ENCODE measurements at places on chromosomes 5 and 9.

DNA sequence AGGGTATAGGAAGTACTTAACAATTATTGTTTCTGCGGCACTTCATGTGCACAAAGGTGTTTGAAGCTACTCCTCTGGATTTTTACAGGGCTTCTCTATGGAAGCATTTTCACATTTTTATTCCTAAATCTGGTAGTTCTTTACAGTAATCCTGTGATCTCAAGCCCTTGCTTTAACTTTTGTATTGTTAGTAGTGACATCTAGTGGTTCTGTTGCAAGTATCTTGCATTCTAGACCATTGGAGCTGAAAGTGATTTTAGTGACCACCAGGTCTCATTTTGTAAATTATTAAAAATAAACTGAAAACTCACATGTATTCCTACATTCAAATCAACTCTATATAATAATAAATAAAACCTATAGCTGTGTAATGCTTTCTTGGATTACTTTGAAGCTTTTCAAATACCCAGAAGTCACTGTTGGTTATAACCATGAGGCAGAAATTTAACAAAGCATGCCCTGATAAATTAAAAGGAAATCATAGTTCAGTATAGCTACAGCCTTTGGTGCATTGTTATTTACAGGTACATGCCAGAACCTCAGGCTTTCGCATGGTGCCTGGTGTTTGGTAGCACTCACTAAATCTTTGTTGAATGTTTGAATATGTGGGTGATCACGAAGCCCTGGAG, 18.9 kb downstream of the RPS23 start:
- no peak for DNase-seq

DNA sequence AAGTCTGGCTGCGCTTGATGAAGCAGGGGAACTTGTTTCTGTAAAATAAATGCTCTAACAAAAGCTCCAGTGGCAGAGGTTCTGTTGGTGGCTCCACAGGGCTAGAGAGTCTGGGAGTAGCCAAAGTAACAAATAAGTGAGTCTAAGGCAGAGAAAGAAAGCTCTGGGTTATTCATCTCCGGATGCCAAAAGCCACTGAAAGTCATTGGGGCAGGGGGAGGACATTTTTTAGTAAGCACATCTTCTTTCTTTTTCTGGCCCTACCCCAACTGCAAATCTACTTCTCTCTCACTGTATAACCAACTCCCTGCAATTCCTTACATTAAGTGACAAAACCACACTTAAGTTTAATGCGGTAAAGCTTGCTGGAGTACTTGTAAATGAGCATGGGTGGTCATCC, 141.6 kb downstream of the INSYN2B start:
- peak; percentile 34 for DNase-seq

GRCh38 chr9:19033015-19033414, at the start of gene SAXO1:
Gene SAXO1 (minus strand): TSS chr9:19033209. CDS start chr9:19032908, 301 bp downstream.
- no peak for DNase-seq

DNA sequence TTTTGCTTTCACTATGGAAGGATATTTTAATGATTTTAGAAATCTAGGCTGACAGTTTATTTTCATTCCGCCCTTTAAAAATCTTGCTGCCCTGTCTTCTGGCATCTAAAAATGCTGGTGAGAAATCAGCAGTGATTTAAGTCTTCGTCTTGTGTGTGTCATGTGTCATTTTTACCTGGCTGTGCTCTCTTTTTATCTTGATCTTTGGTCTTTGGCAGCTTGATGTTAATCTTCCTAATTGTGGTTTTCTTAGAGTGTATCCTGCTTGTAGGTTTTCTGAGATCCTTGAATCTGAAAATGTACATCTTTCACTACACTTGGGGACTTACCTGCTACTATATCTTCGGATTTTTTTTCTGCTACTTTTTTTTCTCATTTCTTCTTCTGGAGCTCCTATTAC, 11.9 kb upstream of the LPCAT1 start:
- no peak for DNase-seq

DNA sequence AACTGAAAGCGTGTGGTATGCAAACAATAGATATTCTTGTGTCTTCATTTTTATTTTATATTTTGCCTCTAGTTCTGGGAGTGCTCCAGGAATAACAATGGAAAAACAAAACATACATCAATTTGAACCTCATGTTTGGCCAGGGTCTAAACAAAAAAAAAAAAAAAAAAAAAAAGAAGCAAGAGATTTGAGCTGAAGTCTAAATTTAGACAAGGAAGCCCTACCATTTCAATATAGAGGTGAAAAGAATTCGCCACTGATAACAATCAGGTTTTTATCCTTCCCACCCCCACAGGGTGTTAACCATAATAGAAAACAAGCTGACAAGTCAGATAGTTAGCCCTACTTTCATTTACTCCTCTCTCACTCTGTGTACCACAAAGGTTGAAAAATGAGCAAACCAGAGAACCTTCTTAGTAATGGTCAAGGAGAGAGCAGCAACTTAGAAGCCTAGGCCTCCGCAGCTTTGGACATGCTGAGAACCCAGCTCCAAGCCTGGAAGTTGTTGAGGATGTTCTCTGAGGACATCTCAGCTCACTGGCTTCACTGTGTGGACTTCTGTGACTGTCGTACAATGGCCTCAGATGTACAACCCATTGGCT, 118.2 kb upstream of the HMHB1 start:
- DNase-seq, result peak; percentile 24

DNA sequence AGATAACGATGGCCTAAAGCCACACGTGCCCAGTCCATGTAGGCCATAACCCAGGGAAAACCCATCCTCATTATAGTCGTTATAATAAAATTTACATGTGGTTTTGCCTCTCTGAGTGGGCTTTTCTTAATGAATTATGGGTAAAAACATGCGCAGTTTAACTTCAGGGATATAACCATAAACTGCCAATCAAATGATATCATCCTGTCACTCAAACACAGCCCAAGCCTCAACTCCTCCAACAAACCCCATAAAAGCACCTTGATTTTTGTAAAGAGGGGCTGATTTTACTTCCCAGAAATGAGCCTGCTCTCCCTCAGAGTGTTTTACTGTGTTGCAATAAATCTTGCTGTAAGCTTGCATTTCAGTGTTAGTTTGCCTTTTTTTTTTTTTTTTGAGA, 15.8 kb upstream of the SETX start:
- no peak for DNase-seq

DNA sequence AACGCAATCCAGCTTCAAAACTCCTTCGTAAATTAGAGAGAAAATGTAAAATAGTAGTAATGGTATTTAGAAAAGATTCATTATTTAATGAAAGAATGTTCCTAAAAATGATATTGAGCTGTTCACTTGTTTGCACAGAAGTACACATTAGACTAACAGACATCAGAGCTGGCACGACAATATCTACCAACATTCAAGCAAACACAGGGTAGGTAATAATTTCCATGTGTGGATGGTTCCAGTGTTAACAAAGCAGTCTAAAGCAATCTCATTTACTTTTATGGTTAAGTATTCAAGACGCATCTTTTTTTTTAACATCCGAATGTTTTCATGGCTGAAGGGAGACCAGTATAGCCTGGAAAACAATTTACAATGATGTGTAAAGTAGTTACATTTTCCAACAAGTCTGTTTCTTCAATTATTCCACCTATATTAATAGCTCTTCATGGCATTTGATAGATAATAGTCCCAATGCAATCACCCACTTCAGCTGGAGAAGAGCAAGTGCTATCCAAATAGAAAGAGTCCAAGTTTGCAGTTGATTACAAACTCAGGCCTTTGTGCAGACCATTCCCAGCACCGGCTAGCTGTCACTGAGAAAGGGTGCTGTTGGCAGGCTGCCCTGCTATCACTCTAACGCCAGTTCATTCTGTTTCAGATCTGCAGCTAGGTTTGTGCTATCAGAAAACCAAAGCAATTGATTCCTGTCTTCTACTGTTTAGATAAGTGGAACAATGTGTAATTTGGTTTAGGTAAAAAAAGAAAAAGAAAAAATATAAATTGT, 458.8 kb downstream of the DTWD2 start:
- DNase-seq, result no peak

DNA sequence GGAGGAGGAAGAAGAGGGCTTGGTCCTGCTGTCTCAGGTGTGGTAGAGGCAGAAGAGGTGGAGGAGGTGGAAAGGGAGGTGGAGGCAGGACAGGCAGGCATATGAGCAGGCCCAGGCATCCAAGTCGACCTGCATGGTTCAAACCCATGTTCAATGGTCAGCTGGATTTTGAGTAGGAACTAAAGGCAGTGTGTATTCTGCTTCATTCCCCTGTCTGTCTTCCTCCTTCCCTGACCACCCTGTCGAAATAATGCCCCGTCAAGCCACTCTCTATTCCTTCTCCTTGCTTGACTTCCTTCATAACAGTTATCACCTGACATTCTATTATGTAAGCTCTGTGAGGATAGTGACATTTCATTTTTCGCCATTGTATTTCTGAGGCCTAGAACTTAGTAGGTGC, 34.8 kb downstream of the ATP6V0E1 start:
- DNase-seq, result no peak

DNA sequence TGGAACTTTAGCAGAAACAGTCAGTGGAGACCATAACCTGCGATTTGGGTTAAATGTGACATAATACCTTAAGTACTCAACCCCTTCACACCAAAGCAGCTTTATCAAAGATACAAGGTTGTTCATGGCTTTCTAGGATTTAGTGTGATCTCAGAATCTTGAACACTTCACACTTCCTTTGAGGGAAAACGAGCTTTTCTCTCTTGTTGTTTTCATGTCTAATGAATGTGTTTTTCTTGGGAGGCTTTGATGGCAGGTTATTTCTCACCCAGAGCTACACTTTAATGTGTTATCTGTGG, 437.0 kb downstream of the TMEM232 start:
- DNase-seq, result no peak

- no peak for DNase-seq
Measured at GRCh38 chr5:92548346-92548745, 1032.7 kb downstream of the NR2F1-AS1 start.

GRCh38 chr9:130288393-130288792, 22.8 kb downstream of the HMCN2 start:
- no peak for DNase-seq

DNA sequence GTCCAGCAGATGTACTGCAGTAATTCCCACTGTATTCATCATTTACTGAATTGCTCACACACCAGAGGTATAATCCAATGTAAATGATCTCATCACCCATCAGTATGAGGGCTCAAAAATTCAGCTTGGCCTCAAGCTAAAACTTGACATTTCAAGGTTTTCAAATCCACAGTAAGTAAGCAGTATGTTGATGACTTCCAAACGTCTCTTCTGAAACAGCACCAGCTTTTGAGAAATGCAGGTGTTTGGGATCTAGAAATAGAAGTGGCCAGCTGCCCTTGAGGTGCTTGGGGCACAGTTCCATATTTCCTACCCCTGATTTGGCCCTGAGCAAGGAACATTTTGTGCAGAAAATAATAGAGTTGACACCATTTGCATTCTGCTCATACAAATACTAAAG, 388.0 kb upstream of the TUSC1 start:
- DNase-seq, result no peak

GRCh38 chr9:28464481-28465216, 891.4 kb upstream of the C9orf72 start:
- no peak for DNase-seq

DNA sequence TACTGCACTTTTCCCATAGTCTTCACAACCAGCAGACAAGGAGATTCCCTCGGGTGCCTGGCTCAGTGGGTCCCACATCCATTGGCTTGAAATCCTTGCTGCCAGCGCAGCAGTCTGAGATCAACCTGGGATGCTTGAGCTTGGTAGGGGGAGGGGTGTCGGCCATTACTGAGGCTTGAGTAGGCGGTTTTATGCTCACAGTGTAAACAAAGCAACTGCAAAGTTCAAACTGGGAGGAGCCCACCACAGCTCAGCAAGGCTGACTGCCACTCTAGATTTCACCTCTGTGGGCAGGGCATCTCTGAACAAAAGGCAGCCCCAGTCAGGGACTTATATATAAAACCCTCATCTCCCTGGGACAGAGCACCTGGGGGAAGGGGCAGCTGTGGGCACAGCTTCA, 512.3 kb upstream of the MPDZ start:
- no peak for DNase-seq

- no peak for DNase-seq
Measured at GRCh38 chr9:89668216-89668865, 63.5 kb downstream of the GADD45G start.

GRCh38 chr9:29285818-29286217, 1712.5 kb upstream of the C9orf72 start:
- no peak for DNase-seq

- no peak for DNase-seq
Measured at GRCh38 chr9:107059220-107059619, 196.3 kb downstream of the ZNF462 start.

DNA sequence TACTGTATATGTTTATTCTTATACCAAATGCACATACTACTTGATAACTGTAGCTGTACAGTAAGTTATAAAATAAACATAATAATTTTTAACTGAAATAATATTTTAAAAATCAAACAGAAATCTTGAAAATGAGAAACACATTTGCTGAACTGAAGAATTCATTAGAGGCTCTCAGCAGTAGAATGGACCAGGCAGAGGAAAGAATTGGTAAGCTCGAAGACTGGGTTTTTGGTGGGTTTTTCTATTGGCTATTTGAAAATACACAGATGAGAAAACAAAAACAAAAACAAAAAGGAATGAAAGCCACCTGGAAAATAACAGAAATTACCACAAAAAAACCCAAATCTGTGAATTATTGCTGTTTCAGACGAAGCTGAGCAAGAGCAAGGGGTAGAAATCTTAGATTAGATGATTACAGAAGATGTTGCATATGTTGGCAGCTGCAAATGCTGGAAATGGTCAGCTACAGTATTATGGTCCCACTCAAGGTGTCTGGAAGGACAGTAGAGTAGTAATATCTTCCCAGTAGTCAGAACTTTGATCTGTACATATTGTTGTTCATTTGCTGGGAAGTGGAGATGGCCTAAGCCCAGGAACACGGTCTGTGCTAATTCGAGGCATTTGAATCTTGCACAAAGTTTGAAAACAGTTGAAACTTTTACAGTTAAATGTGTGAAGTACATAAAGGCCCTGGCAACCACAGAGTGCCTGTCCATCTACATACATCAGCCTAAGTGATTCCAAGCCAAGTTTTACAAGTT, 233.4 kb downstream of the COMMD10 start:
- no peak for DNase-seq

DNA sequence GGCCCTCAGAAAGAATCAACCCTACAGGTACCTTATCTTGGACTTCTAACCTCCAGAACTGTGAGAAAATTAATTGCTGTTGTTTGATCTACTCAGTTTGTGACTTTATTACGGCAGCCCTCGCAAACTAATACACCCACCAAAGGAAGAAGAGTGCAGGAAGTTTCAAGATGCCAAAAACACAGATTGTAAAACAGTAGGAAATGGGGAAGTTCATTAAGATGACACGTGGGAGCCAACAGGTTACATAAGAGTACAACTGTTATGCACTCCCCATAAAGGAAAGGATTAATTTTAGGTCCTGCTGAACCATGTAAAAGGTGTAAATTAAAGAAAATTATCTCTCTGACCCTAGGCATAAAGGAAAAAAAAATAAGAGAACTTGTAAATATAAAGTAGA, 294.3 kb downstream of the EPB41L4A start:
- DNase-seq, result no peak

- no peak for DNase-seq
Measured at GRCh38 chr9:92189782-92190535, 74.7 kb upstream of the SPTLC1 start.

- no peak for DNase-seq
Measured at GRCh38 chr9:114666401-114666800, 8.8 kb upstream of the TEX53 start.
